ENCODE measurements at places on chromosomes 11 and 22.

DNA sequence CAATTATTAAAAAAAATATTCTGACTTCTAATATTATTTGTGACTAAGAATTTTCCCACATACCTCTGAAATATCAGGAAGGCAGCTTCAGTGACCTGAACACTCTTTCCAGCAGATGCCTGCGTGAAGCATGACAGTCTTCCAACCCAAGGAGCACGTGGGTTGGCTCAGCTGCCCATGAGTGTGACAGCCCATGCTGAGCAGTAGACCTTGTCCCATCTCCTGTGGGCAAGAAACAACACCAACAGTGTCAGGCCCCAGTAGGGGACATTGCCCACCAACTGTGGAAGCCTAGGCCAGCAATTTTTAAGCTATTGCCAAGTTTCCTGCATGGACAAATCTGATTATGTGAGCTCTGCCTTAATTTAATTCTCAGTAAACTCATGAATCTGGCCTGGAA is 66.4 kb upstream of the OLFML1 start:
- DNase-seq = no peak

- DNase-seq = no peak
Observed at GRCh38 chr11:67439321-67440228, 2.1 kb upstream of the PTPRCAP start.

DNA sequence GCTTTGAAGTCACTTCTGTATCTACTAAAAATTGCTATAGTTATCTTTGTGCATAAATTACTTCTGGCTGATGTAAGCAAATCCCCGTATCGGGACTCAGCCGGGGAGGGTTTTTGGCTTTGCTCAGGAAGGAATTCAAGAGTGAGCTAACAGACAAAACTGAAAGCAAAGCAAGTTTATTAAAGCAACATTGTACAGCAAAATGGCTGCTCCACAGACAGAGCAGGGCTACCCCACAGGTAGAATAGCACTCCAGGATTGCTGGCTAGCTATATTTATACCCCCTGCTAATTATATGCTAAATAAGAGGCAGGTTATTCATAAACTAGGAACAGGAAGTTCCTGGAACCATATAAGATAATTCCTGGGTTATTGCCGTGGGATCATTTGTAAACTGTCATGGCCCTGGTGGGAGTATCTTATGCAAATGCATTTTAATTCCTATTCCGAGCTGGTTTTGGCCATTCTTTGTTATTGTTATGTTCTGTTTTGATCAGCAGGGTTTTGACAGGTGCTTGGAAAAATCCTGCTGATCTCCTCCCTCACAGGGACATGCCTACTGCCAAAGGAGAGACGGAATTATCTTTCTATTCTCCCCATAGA is 15.2 kb downstream of the MIF start:
- DNase-seq = no peak

DNA sequence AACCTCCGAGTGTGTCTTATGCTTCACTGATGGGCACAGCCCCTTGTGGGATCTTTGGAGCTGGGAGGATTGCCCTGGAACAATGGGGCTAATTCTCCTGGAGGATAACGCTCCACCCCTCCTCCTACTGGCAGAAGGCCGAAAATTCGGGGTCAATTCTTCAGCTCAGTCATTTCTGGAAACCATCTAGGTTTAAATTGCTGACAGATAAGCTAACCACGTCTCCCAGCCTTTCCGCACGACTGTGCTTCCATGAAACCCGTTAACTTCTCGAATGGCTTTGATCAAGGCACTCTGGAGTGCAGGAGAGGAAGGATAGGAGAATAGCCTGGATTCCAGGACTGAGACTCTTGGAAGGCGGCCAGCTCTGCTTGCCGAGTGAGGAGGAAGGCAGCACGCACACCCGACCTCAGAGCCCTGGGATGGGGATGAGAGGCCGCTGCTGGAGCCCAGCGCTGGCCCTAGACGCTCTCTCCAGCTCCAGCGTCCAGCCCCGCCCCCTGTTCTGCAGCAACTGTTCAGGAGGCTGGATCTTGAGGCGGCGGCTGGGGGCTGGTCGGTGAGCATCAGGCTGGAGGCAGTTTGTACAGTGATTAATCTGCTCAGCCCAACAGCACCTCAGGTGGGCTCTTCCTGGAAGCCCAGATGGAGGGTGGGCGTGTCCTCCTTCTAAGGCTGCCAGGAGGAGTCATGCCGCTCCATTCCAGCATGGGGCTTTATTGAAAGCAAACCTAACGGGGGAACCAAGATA is 176.7 kb upstream of the NCAM1 start:
- DNase-seq = no peak

DNA sequence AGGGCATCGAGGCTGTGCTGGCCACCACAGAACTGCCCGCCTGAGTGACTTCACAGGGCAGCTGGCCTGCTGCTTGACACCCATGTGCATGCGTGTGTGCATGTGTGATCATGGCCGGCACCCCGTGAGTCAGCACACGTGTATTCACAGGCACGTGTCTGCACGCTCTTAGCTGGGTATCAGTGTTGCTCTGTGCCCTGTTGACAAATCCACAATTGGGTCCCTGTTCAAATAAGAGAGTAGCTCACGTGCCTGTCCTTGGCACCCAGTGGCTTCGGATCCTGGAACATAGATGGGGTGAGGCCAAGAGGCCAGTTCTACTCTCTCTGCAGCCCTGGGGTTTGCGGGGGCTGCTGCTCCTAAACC is 14.0 kb downstream of the B3GAT1 start:
- no peak for DNase-seq

GRCh38 chr11:22666688-22667439 is 453 bp downstream of the GAS2 start:
- DNase-seq = no peak

- no peak for DNase-seq
Observed at GRCh38 chr11:57940044-57940756, 83.5 kb upstream of the OR9Q1 start.

DNA sequence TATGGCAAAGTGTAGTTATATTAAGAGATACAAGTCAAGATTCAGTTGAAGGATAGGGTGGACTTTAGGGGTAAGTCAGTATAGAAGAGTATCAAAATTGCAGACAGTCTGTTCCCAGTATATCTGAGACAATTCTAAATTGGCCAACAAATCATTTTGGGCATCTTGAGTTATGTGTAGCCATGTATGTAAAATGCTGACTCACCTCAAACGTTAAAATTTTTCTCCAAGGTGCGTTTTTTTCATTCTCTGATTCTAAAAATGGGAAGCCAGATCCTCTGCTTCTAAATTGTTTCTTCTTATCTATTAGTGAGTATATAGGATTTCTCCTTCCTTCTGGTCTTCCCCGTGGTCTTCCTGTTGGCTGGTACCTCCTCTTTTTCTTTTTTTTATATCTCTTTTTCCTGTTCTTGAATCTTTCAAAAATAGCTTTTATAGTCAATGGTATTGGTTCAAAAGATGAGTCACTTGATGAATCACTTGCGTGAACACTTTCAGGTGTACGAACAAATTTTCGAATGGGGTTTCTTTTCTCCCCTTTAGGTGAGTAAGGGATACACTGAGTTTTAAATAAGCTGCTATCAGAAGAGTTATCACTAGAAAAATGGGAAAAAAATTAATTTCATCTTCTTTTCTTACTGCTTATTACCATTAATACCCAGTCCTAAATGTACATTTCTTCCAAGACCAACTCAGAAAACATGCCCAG is 3.2 kb downstream of the TAF1D start:
- DNase-seq = no peak

DNA sequence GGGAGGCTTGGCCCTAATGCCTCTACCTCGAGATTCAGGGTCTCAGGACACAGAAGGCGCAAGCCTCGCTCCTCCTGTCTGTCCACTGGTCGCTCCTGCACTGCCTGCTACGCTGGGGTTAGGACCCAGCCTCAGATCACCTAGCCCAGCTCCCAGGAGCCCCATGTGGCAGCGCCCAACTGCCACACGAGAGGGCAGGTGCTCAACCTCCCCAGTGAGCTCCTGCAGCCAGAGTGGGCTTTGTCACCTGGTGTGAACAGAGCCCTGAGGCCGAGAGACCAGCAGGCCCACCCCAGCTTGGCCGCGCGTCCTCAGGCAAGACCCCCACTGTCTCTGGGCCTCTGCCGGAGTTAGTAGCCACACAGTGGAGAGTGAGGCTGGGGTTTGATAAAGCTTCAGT is 21.7 kb upstream of the PPARA start:
- no peak for DNase-seq

DNA sequence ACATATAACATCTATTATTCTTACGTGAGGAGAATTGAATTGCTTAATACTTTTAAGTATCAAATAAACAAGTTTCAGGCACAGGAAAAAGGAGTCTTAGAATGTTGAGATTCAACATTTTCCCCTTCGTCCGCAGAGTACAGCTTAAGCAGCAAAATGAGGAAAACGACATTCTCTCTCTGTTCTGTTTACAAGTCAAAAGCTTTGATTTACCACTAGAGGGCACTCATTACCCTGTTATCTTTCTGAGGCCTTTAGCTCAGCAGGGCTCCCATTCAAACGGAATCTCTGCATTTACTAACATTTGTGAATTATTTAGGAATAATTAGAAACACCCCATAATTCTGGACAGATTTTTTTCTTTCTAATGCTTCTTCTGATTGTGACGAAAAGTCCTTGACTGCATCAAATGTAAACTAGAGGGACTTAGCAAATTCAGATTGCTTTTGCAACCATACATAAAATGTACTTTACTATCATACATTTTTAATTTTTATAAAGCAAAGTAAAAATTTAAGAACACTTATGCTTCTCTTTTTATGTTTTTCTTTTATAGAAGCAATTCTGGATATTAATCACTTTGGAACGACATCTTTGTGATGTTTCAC is 75.0 kb downstream of the JRKL start:
- DNase-seq = no peak

GRCh38 chr22:22427542-22428065 is 80.9 kb downstream of the ZNF280B start:
- no peak for DNase-seq

DNA sequence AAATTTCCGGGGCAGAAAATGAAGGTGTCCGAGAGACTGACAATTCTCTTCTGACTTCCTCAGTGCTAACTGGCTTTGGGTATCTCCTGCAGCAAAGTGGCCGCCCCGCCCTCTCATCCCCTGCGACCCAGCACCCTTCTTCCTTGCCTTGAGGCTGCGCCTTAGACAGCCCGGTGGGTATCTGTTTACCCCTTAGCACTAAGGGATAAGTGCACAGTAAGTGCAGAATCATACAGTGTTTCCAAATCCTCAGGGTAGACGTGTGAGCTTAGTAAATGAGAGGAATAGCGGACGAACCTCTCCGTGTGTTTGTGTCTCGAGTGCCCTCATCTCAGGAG is 368 bp upstream of the CHORDC1 start:
- no peak for DNase-seq

DNA sequence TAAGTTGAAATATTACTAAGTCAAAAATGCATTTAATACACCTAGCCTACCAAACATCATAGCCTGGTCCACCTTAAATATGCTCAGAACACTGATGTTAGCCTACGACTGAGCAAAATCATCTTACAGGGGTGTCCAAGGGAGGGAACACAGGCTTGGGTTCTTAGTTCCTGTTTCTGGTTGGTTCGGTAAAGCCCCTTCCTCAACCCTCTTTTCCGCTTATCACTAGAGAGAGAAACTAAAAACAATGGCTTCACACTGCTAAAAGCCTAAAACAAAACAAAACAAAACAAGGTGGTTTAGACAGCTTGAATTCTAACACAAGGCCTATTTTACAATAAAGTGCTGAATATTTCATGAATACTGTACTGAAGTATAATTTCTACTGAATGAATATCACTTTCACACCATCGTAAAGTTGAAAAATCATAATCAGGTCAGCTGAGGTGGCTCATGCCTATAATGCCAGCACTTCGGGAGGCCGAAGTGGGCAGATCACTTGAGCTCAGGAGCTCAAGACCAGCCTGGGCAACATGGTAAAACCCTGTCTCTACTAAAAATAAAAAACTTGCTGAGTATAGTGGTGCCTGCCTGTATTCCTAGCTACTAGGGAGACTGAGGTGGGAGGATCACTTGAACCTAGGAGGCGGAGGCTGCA is 118.0 kb downstream of the SIK3 start:
- no peak for DNase-seq

- no peak for DNase-seq
Observed at GRCh38 chr22:47055921-47056320, 293.5 kb downstream of the TBC1D22A start.

DNA sequence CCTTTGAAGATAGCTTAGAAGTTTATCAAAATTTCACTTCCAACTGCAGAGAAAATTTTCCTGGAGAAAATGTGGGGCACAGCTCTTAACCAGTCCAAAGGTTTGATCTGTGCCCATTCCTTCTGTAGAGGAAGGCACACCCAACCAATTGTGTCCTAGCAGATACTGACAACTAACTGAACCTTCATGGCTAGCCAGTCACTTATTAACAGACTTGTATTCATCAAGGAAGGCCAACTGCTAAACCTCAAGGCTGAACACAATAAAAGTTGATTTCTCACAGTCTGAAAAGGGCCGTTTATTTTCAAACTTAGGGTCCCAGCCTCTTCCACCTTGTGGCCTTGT is 19.5 kb downstream of the SYT13 start:
- DNase-seq = no peak

- DNase-seq = no peak
Observed at GRCh38 chr11:131980888-131981668, 610.7 kb downstream of the NTM start.

DNA sequence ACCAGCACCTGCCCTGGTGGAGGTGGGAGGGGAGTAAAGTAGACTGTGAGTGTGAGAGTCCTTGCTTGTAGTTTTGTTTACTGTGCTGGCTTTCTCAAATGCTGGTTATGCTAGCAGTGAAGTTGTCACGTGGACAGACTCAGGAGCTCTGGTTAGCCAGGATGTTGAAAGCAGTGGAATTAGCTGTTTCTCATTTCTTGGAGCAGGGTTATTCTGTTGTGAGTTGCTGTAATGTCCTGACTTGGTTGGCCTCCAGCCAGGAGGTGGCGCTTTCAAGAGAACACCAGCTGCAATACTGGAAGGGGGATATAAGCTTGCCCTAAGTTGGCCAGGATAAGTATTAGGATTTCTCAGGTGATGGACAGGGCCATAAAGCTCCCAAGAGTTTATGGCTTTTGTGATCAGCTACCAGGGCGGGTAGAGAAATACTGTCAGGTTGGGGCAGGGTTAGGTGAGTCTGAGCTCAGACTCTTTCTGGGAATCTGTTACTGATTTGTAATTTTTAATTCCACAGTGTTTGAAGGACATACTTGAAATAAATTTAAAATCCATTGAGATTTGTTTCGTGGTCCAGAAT is 13.7 kb downstream of the CYP2D6 start:
- no peak for DNase-seq

DNA sequence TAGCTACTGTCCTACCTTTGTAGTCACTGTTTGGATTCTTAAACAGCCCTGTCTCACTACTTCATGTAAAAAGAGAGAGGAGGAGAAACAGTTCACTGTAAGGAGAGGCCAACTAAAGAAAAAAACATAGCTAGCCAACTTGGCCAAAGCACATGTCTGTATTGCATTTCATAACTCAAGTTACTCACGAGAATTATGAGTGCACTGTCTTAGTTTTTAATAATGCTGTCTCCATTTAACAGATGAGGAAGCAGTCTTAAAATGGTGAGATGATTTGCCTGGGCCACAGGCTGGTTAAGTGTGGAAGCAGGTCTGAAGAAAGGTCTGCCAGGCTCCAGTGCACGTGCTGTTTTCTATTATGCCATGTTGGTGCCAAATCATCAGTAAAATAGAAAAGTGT is 104.5 kb downstream of the UVRAG start:
- no peak for DNase-seq
